Smooth muscle cell of the brain vasculature (primary cell): ENCODE measurements at places on chromosomes 7 and 10.

GRCh38 chr7:47350425-47350824 lies 231.5 kb downstream of the TNS3 start:
- DNase-seq, result no peak

- no peak for DNase-seq
Measured at GRCh38 chr10:116540814-116541213, 4.9 kb upstream of the PNLIP start.

DNA sequence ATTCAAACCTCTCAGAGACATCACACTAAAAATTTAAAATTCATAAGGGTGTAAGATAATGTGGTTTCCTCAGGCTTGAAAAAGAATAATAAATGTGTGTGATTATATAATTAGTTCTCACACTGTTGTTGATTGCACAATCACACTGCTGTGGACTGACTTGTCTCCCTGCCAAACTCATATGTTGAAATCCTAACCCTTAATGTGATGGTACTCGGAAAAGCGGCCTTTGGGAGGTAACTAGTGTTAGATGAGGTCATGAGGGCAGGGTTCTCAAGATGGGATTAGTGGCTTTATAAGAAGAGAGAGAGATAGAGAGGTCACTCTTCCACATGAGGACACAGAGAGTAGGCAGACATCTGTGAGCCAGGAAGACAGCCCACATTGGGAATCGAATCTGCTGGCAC lies 128.5 kb upstream of the COL1A2 start:
- no peak for DNase-seq

GRCh38 chr10:97210543-97210960 lies 24.8 kb upstream of the SLIT1 start:
- no peak for DNase-seq

DNA sequence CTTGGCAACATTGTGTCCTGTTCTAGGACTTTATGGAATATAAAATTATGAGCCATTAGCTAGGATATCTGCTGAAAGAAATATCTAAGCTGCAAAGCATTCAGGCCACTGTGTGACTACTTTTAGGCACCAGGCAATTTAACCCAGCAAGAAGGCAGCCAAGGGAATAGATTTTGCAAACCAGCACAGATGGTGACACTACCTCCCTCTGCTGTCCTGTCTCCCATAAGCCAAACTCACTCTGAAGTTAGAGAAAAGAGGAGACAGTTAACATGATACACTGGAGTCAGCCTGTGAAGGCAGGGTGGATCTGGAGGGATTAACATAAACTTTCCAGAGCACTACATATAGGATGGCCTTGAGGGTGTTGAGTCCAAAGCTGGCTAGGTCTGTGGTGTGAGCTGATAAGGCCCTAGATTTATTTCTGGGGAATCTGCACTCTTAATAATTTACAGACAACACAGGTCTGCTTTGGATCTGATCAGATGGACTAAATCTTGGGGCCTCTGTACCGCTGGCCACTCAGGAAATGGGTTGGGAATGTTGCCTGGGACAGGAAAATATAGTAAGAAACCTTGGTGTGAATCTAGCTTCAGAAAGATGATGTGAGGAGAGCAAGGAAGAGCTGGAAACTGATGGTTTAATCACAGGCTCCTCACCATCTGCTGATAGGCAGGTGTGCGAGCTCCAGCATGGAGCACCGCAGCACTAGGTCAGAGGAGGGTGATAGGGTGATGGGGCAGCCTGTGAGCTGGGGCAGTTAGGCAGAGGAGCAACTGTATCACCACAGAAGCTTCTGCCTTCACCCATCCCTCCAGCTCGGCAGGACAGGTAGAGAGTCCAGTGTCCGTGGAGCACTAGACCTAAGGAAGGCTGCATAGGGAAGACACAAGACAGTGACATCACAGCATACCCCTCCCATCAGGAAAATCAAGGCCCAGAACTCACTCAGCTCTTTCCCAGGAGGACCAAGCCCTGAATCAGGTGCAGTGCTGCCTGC lies 229.9 kb upstream of the PRSS1 start:
- DNase-seq, result no peak

DNA sequence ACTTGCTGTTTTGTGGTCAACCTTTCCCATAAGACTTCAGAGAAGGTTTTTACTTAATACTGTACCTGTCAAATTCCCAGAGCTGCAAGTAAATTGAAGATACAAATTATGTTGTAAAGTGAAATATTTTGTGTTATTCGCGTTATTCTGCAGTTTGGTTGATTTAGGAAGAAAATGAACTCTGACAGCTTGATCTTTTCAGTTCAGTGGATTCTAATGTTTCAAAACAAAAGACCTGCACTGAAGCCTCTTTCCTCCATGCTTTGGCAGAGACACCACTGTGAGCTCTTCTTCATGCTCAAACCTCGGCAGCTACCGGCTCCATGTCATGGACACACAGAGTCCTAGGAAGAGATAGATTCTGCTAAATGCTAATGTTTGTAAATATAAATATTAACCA lies 75.7 kb upstream of the INSYN2A start:
- no peak for DNase-seq

DNA sequence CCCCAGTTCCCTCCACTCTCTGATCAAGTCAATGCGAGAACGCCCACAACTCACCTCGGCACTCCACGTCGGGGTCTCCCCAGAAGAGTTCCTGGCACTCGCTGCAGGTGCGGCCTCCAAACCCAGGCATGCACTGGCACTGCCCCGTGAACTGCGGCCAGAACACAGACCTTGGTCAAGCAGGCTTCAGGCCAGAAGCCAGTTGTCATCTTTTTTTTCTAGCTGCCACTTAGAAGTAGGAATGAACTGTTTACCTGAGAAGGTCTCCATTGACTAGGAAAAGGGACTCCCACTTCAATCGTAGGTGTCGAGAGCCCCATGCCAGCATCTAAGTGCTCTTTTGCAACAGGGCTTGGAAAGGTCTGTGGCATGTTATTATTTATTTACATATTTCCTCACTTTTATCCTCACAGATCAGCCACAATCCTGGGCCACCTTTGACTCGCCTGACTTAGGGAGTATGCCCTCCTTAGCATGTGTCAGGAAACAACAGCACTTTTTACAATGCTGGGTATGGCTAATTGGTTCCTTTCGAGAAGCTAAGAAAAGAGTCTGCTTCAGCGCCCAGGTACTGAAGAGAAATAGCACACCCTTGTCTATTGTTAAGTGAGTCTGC lies 51.7 kb downstream of the LAMB1 start:
- DNase-seq, result no peak

DNA sequence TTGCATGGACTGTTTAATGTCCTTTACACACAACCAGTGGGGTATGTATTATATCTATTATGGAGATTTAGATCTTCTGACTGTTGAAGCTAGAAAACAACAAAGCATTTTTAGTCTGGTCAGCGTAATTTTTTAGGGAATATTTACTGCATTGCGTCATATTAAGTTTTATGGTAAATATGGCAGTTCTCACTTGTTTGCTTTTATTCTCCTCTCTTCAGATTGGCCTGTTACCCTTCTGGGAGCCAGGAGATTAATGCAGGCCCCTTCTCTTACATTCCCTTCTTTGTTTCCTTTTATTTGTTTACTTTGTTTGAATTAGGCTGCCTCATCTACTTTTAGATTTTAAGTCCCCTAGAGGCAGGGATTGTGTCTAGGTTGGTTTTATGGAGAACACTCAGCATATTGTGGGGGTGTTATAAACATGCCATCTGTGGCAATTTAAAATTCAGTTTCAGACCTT lies 13.8 kb downstream of the UBE2D1 start:
- DNase-seq, result no peak

- DNase-seq, result no peak
Measured at GRCh38 chr10:102677331-102678067, 33.2 kb downstream of the TRIM8 start.

- peak; percentile 33 for DNase-seq
Measured at GRCh38 chr10:69914398-69915214, 112.9 kb downstream of the COL13A1 start.

GRCh38 chr7:21947946-21948345 lies 2.2 kb upstream of the CDCA7L start:
- no peak for DNase-seq

GRCh38 chr7:42189535-42189934 lies 47.5 kb downstream of the GLI3 start:
- DNase-seq, result no peak

GRCh38 chr7:15889507-15889906 lies 203.0 kb upstream of the MEOX2 start:
- no peak for DNase-seq

- no peak for DNase-seq
Measured at GRCh38 chr7:47586925-47587324, 5.0 kb upstream of the TNS3 start.

- DNase-seq, result no peak
Measured at GRCh38 chr10:18582803-18583202, 68.6 kb downstream of the NSUN6 start.
